Stimulated activated CD4-positive, alpha-beta T cell treated with anti-CD3 and anti-CD28 coated beads, Interleukin-12 subunit alpha, Interleukin-12 subunit beta, amount 100 ng/mL, for 4 hours (primary cell): ENCODE measurements at places on chromosomes 7 and 10.

DNA sequence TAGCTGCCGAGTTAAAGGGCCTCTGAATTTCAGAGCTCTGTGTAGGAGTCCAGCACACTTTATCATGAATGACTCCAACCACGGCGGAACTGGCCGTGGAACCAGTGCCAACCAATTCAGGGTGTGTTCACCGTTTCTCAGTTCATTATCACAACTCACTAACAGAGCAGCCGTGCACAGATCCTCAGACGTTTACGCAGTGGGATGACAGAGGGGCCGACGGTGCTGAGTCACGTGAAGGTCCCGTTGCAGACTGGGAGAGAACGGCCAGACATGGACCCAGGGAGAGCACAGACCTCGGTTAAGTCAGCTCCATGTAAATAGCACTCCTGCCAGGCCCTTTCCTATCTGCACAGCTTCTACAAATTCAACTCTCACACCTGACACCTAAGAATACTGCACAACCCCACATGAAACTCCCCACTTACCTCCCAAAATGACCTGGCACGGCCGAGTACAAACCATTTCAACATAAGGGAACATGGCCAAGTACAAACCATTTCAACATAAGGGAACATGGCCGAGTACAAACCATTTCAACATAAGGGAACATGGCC lies 95.5 kb downstream of the DIP2C start:
- no peak for DNase-seq

DNA sequence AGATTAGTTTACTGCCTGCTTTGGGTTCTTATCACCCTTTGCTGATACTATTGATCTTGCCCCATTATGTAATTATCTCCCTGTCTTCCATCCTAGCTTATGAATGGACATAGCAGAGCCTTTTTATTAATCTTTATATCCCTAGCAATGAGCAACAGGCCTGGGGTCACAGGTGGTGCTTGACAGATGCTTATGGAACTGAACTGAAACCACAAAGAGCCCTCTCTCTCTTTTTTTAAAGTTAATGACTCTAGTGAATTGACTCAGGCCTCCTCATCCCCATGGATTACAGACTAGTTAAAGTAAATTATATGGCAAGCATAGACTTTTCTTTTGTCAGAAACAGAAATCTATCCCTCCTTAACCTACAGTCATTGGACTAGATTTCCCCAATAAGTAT lies 265.2 kb downstream of the PHTF2 start:
- DNase-seq = no peak

DNA sequence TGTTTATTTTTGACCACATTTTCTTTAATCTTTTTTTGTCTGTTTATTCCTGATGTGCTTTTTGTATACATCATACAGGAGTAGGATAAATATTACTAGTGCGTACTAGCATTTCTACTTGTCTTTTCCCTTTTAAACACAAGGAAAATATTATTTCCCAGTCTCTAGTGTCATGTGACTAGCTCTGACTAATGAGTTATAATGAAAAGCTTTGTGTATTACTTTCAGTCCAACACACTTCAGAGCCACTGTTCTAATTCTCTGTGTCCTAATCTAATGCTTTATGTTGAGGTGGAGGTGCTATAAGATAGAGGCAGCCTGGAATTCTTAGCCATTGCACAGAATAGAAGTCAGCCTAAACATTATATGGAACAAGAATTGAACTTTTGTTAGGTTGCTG lies 65.0 kb upstream of the RAB18 start:
- DNase-seq = no peak

DNA sequence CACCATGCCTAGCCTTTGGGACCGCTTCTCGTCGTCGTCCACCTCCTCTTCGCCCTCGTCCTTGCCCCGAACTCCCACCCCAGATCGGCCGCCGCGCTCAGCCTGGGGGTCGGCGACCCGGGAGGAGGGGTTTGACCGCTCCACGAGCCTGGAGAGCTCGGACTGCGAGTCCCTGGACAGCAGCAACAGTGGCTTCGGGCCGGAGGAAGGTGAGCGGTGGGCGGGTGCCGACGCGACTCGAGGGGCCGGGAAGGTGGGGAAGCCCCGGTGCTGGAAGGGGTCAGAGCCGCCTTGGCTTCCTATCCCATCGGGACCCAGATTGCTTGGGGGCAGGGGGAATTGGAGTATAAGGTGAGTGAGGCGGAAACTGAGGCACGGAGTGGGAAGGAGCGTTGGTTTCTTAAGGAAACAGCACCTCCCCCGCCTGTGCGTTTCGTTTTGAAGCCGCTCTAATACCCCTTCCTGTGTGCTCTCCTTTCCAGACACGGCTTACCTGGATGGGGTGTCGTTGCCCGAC lies 547 bp downstream of the DDIT4 start:
- no peak for DNase-seq

DNA sequence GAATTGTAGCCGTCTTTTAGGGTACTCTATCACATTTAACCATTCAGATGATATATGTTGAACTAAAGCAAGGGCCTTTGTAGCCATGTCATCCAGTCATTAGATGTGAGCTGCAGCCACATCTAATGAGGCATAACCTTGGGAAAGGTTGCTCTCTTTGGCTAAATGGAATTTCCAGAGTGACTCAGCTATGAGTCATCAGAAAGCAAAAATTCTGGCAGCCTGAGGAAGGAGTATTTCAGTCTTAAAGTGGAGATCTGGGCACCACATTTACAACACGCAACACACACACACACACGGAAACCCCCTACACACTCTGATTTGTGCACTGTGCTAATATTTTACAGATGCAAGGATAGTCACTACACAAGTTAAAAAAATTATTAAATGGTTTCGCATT lies 176.9 kb upstream of the ZWINT start:
- no peak for DNase-seq

DNA sequence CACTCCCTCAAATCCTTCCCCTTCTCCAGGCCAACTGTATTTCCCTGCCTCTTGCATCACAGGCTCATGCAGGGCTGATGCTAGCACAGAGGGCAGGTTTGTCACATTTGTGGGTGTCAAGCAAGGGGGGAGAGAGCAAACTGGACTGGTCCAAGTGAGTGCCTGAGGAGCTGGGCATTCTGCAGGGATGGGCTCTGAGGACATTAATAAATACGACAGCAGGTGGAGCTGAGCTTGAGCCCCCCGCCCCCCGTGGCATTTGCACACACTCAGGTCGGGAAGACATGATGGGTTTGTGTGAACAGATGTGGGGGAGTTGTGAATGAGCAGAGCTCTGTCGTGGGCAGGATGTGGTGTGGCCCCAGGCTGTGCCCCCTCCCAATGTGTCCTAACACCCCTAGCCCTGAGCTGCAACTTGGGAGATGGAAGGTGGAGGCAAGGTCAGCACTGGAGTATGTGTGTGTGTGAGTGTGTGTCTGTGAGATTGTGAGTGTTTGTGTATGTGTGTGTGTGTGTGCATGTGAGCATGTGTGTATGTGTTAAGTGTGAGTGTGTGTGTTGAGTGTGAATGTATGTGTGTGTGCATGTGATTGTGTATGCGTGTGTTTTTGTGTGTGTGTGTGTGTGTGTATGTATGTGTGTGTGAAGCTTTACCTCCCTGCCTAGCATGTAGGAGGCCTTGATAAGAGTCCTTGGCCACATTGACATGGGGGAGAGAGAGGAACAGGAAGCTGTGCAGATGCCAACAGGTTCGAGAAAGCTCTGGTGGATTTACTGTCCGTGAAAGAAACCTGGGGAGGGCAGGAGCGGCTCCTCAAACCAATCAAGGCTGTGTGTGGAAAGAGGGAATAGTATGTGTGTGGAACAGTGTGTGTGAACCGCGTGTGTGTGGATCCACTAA lies 9.1 kb downstream of the RASSF4 start:
- no peak for DNase-seq

- no peak for DNase-seq
Observed at GRCh38 chr7:94907811-94908322, 473 bp downstream of the PPP1R9A start.

GRCh38 chr7:43530553-43531410 lies 52.1 kb upstream of the STK17A start:
- DNase-seq = no peak

DNA sequence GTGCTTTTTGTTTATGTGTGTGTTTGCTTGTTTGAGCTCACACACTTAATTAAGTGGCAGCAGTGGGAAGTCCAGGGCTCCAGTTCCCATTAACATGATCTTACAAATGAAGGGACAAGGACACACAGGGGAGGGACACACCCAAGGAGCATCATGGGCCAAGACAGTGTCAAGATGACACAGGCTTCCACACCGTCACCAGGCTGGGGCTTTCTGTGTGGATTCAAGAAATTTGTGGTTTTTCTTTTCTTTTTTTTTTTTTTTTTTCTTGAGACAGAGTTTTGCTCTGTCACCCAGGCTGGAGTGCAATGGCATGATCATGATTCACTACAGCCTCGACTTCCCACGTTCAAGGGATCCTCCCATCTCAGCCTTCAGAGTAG lies 173.6 kb downstream of the KIAA1217 start:
- DNase-seq = no peak

DNA sequence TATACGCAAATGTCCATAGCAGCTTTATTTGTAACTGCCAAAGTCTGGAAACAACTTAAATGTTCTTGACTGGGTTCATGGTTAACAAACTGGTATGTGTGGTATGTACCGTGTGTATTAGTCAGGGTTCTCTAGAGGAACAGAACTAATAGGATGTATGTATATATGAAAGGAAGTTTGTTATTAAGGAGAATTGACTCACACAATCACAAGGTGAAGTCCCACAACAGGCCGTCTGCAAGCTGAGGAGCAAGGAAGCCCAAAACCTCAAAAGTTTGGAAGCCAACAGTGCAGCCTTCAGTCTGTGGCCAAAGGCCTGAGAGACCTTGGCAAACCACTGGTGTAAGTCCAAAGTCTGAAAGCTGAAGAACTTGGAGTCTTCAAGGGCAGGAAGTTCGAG lies 66.8 kb downstream of the TMEM168 start:
- DNase-seq = no peak

- DNase-seq = no peak
Observed at GRCh38 chr10:60390224-60390626, 550 bp upstream of the ANK3 start.

- DNase-seq = no peak
Observed at GRCh38 chr7:113013761-113014449, 72.7 kb downstream of the GPR85 start.

- no peak for DNase-seq
Observed at GRCh38 chr10:10787586-10787985, 230.1 kb upstream of the CELF2 start.

- no peak for DNase-seq
Observed at GRCh38 chr7:16055263-16055976, 365.9 kb downstream of the CRPPA start.

GRCh38 chr10:92395271-92395670 lies 104.3 kb downstream of the MARCHF5 start:
- DNase-seq = no peak
